ENCODE measurements at places on chromosomes 2 and 18.
A peak's percentile ranks its signal among the peaks of the same experiment; 100 is the strongest.

GRCh38 chr2:30150786-30151185, 4.0 kb downstream of the YPEL5 start:
- DNase-seq = no peak
- peaks cover 53% of the 10 kb centered on the region for H3K4me1 ChIP-seq
- H3K27ac ChIP-seq = peak overlapping the region; percentile 14
- no peak overlapping the region for H3K4me3 ChIP-seq
- peaks cover 10% of the 10 kb centered on the region for H3K36me3 ChIP-seq
- no peaks in the 10 kb centered on the region for H3K27me3 ChIP-seq

- H3K4me1 ChIP-seq = no peaks in the 10 kb centered on the region
- H3K27me3 ChIP-seq = peaks cover 3% of the 10 kb centered on the region
- DNase-seq = no peak
- no peak overlapping the region for H3K4me3 ChIP-seq
- H3K36me3 ChIP-seq = no peaks in the 10 kb centered on the region
Measured at GRCh38 chr2:137291836-137292570, 526.7 kb downstream of the THSD7B start.

DNA sequence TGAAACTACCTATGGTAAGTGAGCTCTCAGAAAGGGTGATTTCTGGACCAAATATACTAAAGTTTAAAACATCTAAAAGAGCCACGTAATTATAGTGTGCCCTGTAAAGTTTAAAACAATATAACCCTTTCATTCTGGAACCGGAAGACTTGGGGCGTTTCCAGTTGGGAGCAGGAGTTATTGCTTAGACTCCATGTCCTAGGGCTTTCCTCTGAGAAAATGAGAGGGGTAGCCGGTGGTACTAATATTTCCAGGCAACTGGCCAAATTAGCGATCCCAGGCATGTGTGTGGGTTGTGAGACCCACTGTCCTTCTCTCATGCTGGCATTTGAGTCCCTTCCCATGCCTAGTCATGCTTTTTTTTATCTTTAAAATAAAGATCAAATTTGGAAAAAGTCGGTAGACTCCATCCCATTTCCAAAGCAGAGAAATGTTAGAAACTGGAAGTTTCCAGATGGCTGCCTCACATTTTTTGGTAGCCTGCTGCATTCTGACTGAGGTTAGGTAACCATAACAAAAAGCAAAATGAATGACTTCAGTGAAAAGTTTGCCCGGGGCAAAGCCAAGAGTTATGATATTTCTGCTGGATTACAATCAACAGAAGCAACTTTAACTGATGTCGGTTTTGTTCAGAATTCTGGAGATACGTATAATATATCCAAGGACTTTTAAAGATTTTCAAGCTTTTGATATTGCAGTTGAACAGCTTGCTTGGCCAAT, 227.4 kb downstream of the SS18 start:
- no peaks in the 10 kb centered on the region for H3K27me3 ChIP-seq
- H3K36me3 ChIP-seq = no peaks in the 10 kb centered on the region
- H3K4me1 ChIP-seq = peaks cover 12% of the 10 kb centered on the region
- no peak overlapping the region for H3K4me3 ChIP-seq

DNA sequence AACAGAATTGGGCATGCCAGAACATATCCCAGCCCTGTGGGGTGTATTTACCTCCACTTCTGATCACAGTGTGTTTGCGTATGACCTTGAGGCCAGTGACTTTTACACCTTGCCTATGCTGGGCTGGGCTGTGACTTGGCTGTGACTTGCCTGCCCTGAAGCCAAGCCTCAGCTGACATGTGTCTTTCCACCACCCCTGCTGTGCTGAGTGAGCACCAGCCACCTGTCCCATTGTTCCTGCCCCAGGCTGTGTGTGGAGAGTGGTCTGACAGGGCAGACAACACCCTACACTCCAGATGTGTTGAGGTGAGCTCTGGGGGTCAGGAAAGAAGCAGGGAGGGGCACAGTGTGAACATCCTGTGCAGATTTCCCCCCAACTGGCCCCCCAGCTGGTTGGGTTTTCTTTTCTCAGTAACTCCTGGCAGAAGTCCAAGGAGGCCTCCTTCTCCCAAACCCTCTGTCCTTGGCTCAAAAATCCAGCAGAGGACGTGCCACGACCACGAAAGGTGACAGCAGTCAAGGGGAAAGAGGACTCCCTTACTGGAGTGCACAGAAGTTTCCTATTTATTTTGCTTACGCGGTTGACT, 5.1 kb upstream of the STEAP3 start:
- no peak overlapping the region for H3K4me3 ChIP-seq
- H3K36me3 ChIP-seq = no peaks in the 10 kb centered on the region
- DNase-seq = no peak
- H3K4me1 ChIP-seq = peaks cover 11% of the 10 kb centered on the region

- no peaks in the 10 kb centered on the region for H3K4me1 ChIP-seq
- H3K27ac ChIP-seq = no peak overlapping the region
- DNase-seq = no peak
- no peaks in the 10 kb centered on the region for H3K36me3 ChIP-seq
- no peak overlapping the region for H3K4me3 ChIP-seq
Measured at GRCh38 chr2:219350710-219351221, 18.2 kb upstream of the RESP18 start.

DNA sequence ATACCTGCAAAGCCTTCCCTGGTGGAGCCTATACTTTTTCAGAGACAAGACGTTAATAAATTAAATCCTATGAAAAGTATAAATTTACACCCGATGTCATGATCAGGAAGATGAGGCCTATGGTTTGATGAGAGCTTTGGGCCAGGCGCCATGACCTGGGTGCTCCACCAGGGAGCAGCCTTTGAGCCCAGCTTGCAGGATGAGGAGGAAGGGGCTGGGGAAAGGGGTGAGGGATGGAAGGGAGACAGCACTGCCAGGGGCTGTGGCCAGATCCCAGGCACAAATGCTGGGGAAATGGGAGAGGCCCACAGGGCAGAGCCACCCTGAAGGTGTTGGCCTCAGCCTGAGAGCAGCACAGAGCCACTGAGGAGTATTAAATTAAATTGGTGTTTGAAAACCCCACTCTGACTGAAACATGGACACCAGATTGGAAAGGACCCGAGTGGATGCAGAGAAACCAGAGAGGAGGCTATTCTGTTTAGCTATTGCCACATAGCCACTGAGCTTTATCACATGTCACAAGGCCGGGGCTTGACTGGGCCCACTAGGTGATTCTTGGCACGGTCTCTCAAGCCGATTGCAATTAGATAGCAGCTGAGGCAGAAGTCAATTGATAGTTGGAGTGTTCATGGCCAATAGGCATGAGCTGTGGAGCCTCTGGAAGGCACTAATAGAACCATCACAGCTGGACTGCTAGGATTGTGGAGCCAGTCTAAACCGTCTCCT, 9.6 kb upstream of the FAHD2A start:
- H3K27me3 ChIP-seq = peaks cover 26% of the 10 kb centered on the region
- H3K36me3 ChIP-seq = no peaks in the 10 kb centered on the region
- H3K27ac ChIP-seq = no peak overlapping the region
- no peak for DNase-seq
- H3K4me3 ChIP-seq = no peak overlapping the region

DNA sequence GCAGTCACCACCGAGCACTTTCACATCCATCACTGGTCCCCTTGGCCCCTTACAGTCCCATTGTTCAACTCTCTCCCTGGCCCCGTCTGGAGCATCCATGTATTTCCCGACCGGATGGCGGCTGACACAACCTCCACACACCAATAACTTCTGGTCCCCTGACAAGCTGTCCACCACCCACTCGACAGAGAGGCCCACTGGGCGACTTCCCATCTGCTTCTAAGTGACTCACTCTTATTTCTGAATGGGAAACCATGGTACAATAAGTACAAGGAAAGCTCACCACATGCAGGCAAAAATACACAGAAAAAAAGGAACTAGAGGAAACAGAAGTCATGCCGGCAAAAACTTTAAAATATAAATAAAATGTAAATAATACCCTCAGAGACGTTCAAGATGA, 82.9 kb upstream of the RAB12 start:
- no peaks in the 10 kb centered on the region for H3K4me1 ChIP-seq
- DNase-seq = no peak
- peaks cover 3% of the 10 kb centered on the region for H3K36me3 ChIP-seq
- H3K4me3 ChIP-seq = no peak overlapping the region
- no peak overlapping the region for H3K27ac ChIP-seq

- no peak overlapping the region for H3K4me3 ChIP-seq
- H3K36me3 ChIP-seq = no peaks in the 10 kb centered on the region
- H3K27me3 ChIP-seq = no peaks in the 10 kb centered on the region
- H3K4me1 ChIP-seq = peaks cover 21% of the 10 kb centered on the region
- H3K27ac ChIP-seq = peak overlapping the region; percentile 63
- DNase-seq = no peak
Measured at GRCh38 chr2:43193652-43194120, 32.7 kb downstream of the ZFP36L2 start.

DNA sequence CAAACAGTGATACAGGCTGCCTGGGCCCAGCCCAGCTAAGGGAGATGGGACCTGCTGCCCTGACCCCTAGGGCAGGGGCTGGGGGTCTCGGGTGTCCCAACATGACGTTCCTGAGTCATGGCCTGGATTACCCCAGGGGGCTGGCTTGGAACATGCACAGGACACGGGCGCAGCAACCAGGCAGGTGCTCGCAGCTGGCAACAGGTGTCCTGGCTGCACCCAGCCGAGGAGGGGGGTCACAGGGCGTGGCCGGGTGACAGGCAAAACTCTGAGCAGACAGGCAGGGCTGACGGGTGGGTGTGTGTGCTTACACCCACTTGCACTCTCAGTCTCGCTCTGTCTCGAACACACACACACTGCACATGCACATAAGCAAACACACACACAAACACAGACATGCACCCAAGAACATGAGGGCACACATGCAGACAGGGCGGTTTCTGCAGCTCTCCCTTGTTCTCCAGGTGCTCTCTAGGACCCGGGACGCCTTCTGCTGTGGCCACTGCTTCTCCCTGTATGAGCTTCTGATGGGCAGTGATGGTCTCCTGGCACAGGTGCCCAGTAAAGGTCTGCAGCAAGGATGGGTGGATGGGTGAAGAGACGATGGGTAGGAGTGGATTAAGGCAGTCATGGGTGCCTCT, 33.7 kb upstream of the TAF1B start:
- H3K27me3 ChIP-seq = no peaks in the 10 kb centered on the region
- H3K4me3 ChIP-seq = no peak overlapping the region
- no peak for DNase-seq

Data from mesothelial cell of epicardium (in vitro differentiated cells).